ENCODE measurements at places on chromosomes 1 and 21.

- peak; percentile 77 for DNase-seq
These were observed 897 bp downstream of the SLC25A24 start for GRCh38 chr1:108199201-108199691.

GRCh38 chr1:22024485-22025367 lies 23.3 kb downstream of the CELA3A start:
- peak; percentile 31 for DNase-seq

DNA sequence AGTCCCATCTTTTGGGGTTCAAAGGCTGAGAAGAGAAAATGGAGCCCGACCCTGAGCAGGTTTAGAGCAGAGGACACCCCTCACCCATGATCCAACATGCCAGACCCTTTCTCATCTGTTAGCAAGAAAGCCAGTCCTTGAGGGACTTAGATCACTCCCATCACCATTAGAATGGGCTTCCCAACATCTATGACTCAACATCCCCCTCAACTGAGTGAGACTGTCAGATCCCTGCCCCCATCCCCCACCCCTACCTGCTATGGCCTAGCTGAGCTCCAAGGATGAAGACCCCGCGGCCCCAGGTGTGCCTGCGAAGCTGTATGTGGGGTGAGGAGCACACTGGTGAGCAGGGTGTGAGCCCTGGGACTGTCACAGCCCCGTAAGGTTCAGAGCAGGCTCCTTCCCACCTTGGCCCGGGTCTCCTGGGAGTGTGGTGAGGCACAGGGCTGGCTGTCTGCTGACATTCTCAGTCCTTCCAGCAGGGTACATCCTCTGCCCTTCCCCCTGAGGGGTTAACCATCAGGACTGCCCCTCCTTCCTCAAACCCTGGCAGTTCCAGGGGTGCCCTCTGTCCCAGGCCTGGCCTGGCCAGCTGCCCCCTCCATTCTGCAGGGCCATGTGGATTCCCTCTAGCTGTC lies 21.4 kb upstream of the BLACAT1 start:
- DNase-seq: peak; percentile 50

GRCh38 chr1:47224676-47225399 lies 7.2 kb downstream of the TAL1 start:
- no peak for DNase-seq

- no peak for DNase-seq
These were observed 136.1 kb downstream of the KIF26B start for GRCh38 chr1:245290836-245291235.

GRCh38 chr1:4307911-4308545 lies 346.4 kb upstream of the AJAP1 start:
- no peak for DNase-seq

GRCh38 chr1:83043244-83043643 lies 955.7 kb downstream of the TTLL7 start:
- no peak for DNase-seq

DNA sequence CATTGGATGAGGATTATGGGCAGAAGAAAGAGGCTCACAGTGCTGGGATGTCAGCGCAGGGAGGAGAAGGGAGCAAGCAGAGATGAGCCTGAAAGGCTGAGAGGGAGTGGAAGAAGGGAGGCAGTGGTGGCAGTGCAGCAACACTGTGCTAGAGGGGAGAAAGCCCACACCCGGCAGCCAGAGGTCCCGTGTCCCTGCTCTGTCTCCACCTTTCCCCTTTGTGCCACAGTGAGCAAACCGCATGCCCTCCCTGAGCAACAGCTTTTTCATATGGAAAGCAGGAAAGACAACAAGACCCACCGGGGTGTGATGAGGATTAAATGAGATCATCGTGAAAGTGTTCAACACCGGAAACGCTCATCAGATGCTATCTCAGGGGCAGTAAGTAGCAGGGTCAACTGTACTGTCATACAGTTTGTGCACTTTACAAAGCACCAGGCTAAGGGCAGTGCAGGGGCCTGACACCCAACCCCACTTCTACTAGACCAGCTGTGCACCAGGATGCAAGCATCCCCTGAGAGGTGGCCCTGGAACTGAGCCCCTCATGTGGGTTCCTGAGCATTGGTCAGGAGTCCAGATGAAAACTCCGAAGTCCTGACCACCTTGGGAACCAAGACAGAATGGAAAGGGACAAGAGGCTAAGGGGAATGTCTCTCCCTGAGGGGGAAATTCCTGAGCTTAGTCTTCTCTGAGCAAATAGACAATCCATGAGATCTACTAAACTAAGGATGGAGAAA lies 9.1 kb downstream of the NHLH1 start:
- DNase-seq: peak; percentile 91

GRCh38 chr1:22808186-22808675 lies 97.6 kb downstream of the EPHB2 start:
- DNase-seq: no peak

GRCh38 chr1:229272164-229273158 lies 1.6 kb downstream of the RAB4A start:
- no peak for DNase-seq

- no peak for DNase-seq
These were observed 76.3 kb upstream of the BACE2 start for GRCh38 chr21:41091616-41092015.

- DNase-seq: no peak
These were observed 4.8 kb downstream of the REG4 start for GRCh38 chr1:119806489-119806888.

DNA sequence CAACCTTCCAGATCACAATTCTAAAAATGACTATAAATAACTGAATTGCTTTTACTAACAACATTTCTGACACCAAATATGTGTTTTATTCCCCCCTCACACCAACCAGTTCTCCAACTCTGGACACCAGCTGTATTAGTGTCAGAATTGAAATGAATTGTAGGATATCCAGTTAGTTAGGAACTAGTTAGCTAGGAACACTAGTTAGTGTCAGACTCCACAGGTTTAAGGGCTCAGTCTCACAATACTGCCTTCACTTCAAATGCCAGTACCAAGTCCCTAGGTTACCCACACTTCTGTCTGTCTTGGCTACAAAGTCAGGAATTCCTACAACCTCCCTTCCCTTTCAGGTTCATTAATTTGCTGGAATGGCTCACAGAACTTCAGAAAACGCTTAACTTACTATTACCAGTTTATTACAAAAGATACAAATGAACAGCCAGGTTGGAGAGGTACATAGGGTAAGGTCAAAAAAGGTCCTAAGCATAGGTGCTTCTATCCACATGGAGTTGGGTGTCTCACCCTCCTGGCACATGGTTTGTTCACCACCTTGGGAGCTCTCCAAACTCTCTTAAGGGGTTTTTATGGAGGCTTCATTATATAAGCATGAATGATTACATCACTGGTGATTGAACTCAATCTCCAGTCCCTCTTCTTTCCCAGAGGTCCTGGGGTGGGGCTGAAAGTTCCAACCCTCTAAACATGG lies 4.2 kb downstream of the STXBP3 start:
- no peak for DNase-seq

DNA sequence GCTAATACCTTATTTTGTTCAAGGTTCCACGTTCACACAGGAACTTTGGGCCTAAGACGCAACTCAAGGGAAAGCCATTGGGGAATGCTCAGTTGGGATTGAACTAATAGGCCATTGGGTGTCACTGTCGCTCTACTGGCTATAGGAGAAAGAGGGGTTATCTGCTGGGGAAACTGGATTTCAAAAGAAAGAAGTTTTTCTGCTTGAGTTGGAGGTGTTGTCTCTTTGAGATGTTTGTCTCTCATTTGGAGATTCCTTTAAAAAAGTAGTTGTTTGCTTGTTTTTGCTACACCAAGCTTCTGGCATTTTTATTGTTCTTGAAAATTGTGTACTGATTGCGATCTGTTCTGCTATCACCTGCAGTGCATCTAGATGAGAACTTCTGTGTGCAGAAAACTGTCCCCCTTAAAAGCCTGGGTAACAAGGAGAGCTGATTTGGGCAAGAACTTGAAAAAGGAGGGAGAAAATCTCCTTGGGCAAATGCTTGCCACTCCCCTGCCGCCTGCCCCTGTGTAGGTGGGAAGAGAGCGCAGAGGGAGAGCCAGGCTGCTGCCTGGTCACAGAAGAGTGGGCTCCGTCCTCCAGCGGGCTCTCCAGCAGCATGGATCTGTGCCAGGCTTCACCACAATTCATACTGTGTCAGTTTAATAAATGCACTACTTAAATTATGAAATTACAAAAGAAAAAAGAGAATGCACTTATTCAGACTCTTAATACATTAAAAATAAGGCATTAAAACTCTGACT lies 39.9 kb downstream of the PEX14 start:
- DNase-seq: peak; percentile 82

DNA sequence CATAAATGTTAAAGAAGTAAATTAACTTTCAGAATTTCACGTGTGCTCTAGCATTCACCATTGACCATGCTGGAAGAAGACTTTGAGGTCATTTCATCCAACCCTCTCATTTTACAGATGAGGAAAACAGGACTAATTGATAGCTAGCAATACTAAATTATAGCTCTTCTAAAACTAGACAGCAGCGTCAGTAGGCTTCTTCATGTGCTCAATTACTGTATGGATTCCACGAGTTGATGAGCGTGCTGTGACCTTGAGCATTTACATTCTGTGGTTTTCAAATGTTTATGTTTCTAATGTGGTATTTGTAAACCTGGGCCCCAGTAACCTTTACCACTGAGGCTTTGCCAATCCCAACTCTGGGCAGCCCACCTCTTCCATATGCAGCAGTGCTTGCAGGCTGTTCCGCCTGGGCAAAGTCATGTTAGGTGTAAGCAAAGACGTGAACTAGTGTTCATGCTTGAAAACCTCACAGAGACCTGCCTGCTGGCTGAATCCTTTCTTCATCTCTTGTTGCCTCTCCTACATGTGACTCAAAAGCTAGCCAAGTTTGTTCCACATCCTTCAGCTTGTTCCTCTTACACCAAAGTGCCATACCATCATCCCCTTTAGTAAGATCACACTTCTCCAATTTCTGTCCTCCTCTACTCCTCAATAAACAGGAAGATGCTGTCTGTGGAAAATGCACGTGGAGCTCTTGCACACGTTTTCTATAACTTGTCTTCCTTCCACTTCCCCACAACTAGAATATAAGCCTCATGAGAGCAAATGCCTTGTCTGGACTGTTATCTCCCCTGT lies 17.2 kb downstream of the KCNJ15 start:
- DNase-seq: no peak

DNA sequence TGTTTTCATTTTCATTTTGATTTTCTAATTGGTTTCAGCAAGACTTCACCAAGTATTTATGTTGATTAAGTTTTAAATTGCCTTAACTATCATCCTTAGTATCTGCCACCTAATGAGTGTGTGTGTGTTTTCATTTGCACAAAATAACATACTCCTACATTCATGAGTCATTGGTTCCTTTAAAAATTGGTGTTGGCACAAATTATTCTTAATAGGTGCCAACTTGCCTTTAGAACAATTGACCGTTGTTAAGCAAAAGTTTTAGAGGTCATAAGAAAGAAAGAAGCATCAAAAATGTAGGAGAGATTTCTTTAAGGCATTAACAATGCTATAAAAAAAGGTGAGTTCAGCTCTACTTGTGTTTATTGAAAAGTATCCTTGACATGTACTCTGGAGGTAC lies 77.5 kb downstream of the FNBP1L start:
- no peak for DNase-seq

- DNase-seq: no peak
These were observed 182.9 kb upstream of the FGGY start for GRCh38 chr1:59113876-59114457.

DNA sequence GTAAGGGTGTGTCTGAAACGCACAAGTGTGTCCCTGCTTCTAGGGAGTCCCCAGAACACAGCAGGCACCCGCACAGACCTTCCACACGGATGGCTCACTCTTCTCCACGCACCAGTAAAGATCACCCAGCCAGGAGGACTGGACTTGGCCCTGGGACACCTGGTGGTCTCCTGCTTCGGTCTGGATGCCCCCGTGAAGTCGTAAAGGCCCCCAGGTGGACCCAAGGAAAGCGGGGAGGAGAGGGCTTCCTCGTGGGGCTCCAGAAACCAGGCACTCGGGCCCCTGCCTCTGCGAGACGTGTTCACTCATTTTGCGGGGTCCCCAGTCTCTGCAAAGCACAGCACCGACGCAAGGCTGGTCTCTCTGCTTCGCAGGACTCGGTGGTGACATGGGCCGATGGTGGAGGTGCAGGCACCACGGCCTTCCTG lies 20.2 kb upstream of the COL6A2 start:
- no peak for DNase-seq

GRCh38 chr1:65059930-65060538 lies 88.0 kb upstream of the AK4 start:
- peak; percentile 31 for DNase-seq

- DNase-seq: no peak
These were observed 147.8 kb upstream of the MAP1LC3C start for GRCh38 chr1:242146652-242147051.

- DNase-seq: no peak
These were observed 71.2 kb downstream of the FGGY start for GRCh38 chr1:59368008-59368670.

GRCh38 chr1:115063228-115063901 lies 25.9 kb downstream of the TSPAN2 start:
- DNase-seq: no peak

DNA sequence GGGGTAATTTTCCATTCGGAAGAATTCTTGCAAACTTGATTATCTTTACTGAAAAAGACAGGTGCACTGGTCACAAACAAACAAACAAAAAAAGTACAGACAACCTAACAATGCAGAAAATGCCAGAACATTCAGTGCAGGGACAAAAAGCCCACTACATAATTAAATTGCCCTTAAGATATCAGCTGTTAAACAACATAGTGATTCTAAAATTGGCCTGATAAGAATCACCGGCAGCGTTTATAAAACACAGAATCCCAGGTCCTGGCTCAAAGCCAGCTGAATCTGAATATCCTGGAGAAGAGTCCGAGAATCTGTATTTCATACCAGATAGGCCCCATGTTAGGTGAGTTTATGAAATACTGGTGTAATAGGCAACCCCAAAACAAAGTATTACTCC lies 6.1 kb downstream of the PLPP3 start:
- no peak for DNase-seq

DNA sequence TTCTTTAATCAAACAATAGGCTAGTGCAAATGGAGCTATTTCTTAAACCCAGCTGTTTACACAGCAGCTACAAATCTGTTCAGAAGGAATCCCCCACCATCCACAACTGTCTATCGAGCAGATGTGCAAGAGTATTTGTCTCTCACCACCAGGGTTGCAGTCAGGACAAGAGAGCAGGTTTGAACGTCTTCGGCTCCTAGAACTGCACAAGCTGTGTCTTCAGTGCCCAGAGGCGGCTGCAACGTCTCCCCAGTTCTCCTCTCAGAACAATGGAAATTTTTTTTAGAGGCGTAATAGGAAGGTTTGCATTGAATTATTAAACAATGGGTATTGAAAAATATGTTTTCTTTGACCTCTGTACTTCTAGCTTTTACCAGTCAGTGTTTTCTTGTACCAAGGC lies 7.3 kb downstream of the OVAAL start:
- no peak for DNase-seq

- DNase-seq: no peak
These were observed 208.4 kb upstream of the C1orf105 start for GRCh38 chr1:172212124-172212523.

GRCh38 chr1:32357614-32358013 lies 4.7 kb downstream of the FAM229A start:
- no peak for DNase-seq

DNA sequence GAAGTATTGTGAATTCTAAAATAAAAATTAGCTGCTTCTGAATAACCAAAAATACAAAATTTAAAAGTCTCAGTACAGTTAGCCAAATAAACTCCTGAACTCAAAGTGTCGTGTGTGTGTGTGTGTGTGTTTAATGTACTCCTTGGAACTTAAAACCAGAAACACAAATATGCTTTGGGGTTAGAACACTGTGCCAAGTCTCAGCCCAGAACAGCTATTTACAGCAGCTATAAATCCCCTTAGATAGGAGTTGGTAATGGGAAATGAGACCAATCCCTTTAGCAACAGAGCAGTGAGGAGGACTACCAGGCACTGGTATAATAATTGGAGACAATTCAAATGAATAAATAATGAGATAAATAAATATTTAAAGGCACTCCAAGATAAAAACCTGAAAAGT lies 83.1 kb downstream of the PATJ start:
- DNase-seq: no peak

Measured in mesendoderm (in vitro differentiated cells).